ENCODE measurements at places on chromosomes 11 and 22.

DNA sequence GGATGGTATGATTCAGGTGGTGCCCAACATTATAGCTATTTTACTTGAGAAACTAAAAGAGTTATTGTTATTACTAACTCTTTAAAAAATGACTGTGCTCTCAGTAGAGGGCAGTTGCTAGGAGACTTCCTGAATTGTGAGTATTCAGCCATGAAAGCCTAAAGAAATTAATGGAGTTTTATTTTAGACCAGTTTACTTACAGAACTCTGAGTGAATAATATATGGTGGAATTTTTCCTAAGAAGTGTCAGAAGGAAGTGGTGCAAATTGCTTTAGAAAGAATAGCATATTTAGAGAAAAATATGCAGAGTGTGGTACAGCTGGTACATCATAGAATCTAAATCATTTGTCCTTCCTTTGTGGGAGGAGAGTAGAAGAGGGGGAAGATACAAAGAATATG, 689.9 kb upstream of the CCDC90B start:
- DNase-seq = no peak

GRCh38 chr22:37777122-37777687, 30.5 kb upstream of the GCAT start:
- DNase-seq = peak; percentile 35

- peak; percentile 83 for DNase-seq
Measured at GRCh38 chr22:38700270-38700788, 414 bp downstream of the JOSD1 start.

GRCh38 chr22:49267996-49268395, 559.7 kb downstream of the BRD1 start:
- no peak for DNase-seq

DNA sequence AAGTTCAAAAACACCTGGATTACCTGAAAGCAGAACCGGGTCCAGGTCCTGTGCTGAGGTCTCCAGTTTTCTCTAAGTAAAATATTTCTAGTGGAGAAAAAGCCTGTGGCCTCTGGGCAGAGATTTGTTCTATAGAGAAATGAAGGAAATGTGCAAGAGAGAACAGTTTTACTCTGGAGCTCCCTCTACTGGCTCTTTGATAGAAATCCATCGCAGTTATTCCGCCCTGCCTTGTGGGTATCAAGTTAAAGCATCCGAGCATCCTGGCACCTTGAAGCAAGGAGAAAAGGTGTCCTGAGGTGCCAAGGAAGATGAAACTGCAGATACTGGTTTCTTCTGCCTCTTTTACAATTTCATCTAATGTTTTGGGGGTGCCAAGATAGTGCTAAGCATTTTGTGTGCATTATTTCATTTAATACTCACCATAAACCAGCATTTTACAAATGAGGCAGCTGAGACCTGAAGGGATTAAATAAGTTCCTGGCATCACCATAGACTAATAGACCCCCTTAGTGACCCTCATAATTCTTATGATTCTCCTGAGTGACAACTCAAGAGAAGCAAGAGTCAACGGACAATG, 113.1 kb upstream of the HSD17B12 start:
- peak; percentile 50 for DNase-seq

- DNase-seq = no peak
Measured at GRCh38 chr22:41411021-41411851, 29.5 kb downstream of the TEF start.

All from inflammatory macrophage (primary cell).